Smooth muscle cell of the brain vasculature (primary cell): ENCODE measurements at places on chromosomes 7 and 10.

DNA sequence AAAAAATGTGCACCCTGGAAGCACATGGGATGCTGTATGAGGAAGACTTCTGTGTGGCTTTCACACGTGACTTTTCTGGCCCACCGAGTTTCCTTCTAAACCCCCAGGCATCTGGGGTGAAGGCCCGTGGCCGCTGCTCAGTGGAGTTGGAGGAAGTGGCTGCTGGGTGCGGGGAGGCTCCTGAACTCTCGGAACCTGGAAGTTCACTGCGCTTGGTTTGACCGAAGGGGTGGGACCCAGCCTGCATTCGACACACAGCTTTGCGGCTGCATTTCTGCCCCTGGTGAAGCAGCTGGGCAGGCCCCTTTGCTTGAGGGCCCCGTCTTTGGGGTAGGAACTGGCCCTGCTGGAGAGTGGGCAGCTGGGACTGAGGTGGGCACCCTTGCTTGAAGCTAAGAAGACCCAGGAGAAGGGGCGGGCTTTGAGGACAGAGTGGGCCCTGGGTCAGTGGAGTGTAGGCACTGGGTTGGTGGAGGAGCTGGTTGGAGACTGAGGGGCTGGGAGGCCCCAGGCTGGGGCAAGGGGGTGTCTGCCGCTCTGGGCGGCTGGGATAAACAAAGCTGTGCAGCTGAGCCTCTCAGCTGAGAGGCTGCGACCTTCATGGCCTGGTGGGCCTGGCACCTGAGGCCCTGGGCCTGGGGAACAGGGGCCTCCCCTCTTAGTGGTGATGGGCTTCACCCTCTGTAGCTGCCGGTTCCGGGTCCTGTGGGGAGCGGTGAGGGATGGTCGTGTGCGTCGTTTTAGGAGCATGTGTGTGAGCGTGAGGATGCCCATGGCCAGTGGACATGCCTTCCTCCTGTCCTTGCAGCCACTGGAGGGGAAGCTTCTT, 78.0 kb downstream of the INPP5A start:
- no peak for DNase-seq

DNA sequence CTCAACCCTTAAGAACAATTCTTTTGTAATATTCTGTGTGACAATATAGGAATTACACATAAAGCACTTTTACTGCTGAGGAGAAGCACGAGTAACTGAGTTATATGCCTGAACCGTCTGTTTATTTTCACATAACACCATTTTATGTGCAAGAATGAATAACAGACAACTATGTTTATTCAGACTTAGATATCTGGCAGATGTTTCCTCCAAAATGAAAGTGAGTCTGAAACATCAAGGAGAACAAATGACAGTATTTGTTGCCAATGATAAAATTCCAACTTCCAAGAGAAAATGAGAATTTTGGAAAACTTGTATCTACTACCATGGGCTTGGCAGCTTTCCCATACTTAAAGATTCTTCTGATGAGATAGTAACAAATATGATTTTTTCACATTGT, 51.4 kb downstream of the DNMBP start:
- DNase-seq: no peak

- no peak for DNase-seq
Observed at GRCh38 chr10:132898391-132899053, 43.8 kb downstream of the CFAP46 start.

DNA sequence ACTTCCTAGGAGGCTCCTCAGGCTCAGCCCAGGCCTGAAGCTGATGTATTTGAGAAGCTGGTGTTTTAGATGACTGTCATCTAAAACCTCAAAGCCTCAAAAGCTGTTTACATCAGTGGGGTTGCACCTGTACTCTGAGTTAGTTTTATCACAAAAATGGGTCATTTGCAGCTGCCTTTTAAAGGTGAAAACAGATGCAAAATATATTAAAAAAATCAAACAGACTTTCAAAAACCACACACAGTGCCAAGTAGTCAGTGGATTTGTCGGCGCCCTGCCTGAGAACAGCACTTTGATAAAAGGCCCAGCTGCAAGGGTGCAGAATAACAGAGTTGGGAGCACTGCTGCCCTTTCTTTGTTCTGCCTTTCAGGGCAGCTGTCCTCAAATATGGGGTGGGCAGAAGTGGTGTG, 103.0 kb downstream of the VOPP1 start:
- DNase-seq: no peak

- DNase-seq: no peak
Observed at GRCh38 chr10:95273393-95274312, 17.1 kb downstream of the PDLIM1 start.

- DNase-seq: no peak
Observed at GRCh38 chr7:105769901-105770628, 106.3 kb downstream of the ATXN7L1 start.

GRCh38 chr10:112539340-112539739, 92.3 kb downstream of the VTI1A start:
- DNase-seq: no peak

DNA sequence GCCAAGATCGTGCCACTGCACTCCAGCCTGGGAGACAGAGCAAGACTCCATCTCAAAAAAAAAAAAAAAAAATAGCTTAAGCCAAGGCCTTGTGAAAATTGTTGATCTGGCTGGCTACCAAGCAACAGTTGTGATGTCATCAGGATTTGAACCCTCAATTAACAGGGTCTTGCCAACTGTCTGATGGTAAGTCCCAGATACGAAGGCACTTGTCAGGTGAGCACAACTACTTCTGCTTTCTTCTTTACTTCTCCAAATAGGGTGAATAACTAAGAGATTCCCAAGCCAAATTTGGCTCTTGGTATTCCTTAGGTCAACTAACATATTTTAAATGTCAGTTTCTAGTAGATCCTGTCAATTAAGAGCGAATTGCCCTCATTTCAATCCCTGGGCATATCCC, 47.4 kb downstream of the ANKRD61 start:
- no peak for DNase-seq

DNA sequence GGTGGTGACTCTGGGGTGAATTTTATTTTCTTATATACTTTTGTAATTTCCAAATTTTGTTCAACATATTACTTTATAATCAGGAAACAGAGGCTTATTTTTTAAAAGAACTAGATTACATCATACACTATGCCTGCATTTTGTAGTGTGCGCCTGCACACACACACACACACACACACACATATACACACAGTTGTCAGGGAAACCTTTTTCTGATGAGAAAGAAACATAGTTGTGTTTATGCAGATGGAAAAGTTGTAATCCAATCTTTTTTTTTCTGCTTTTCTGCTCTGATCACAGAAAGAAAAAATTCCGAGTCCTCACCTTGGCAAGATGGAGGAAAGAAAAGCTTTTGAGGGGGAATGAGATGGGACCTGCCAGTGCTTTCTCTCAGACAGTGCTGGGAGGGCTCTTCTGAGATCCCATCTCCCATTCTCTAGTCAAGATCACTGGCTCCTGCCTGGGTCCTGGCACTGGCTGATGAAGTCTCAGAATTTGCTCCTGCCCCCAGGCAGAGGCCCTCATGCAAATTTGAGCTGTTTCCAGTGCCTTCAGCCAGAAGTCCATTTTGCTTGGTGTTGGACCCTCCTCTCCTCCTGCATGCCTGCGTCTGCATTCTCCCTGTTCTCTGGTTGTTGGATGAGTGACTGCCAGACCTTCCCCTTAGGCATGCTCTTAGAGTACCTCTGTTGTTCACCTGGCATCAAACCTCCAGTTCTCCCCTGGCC, 59.7 kb downstream of the TLL2 start:
- DNase-seq: no peak

DNA sequence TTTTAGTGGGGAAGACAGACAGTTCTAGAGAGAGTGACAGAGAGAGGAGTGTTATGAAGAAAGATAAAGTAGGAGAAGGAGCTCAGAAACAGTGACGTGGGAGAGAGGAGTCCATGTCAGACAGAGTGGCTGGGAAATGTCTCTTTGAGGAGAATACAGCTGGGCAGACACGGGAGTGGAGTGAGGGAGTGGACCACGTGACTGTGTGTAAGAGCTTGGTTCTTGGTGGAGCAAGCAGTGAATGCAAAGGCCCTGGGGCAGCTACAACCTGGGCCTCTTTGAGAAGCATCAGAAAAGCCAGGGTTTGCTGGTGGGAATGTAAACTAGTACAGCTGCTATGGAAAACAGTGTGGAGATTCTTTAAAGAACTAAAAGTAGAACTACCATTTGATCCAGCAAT, 11.9 kb upstream of the PLEKHS1 start:
- no peak for DNase-seq

DNA sequence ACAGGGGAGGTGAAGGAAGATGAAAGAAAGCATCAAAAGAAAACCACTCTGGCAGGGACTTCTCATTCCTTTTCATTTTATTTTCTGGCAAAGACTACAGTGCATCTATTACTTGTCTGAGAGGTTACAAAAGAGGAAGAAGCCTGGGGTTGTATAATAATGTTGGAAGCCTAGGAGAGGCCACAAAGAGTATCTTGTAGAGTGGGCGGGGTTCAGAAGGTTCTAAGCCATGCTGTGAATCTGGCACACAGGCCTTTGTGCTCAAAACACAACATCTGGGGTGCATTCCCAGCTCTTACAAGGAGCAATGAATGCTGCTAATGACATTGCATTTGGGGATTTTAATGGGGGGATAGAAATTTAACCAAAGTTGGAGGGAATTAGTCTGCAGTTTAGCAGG, 49.4 kb downstream of the MRPL32 start:
- no peak for DNase-seq

DNA sequence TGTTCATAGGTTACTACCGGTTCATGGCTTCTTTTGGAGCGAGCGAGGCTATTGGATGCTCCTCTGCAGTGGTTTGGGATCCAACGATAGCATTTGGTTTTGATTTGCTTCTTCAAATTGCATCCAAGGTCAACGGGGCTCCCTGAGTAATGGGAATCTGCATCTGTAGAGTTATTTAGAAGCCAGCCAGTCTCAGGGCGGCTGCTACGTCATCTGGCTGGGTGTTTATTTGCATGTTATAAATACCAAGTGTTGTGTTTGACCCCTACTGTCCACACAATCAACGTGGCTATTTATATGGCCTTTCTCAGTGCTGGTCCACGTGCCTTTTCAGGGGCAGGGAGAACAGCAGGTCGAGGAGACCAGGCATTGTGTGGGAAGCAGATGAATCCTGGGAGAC, 137.7 kb downstream of the PRPF18 start:
- no peak for DNase-seq

- DNase-seq: peak; percentile 23
Observed at GRCh38 chr10:49484486-49485235, 54.3 kb downstream of the ERCC6 start.

DNA sequence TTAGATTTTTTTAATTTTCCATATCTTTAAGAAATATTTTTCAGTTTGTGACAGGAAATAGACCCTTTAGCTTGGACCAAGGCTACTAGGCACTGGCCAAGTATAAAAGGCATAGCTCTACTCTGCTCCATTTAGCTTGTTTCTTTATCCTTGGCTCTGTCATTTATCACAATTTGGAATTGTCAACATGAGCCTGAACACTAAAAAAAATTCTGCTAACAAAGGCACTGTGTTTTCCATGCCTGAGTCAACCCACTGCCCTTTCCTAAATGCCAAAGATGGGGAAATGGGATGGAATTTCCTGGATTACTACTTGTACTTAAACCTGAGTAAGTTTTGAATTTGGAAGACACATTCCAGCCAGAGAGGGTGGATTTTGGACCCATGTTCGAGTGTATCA, 128.4 kb downstream of the NSUN6 start:
- DNase-seq: no peak

DNA sequence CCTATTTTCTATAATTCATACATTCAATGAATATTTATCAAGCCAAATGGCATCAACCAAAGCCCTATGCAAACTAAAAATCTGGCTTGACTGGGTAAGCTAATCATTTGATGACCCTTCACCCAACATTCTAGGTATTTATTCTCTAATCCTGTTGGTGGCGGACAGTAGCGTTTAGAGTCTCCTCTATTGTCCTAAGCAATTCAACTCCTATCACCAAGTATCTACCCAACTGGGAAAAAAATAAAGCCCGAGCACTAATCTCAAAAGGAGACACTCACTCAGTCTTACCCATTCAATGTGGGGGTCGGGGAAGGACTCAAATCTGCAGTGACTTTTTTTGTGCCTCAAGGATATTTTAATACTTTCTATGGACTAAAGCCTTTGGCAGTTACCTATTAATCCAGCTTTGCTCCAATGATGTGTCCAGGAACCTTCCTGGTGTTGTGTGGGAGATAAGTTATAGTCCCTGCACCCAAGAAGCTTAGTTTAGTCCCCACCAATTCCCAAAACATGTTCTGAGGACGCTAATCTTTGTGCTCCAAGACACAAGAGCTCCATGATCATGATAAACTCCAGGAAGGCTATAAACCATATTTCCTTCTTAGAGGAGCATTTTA, 30.6 kb downstream of the DNMBP start:
- no peak for DNase-seq

GRCh38 chr10:8520382-8520781, 465.9 kb downstream of the GATA3 start:
- DNase-seq: no peak

- DNase-seq: no peak
Observed at GRCh38 chr7:132373041-132373440, 203.2 kb downstream of the PLXNA4 start.

- DNase-seq: no peak
Observed at GRCh38 chr10:132332433-132332754, 401 bp downstream of the LRRC27 start.
